Mammary microvascular endothelial cell (primary cell): ENCODE measurements at places on chromosomes 4 and X. TPM values are rescaled to one million over a fixed set of nuclear protein-coding genes. Genes with fewer than 3 reads are reported as not detected.

TMEM156 gene
- 4.4 and 6.0 TPM in 2 replicates for total RNA-seq

RNF150 gene
- total RNA-seq: 0.05 TPM in 1 of 2 replicates, not detected in the other

SLC9B1 gene
- 0.74 TPM in 1 of 2 replicates, not detected in the other for total RNA-seq

GRID2 gene
- total RNA-seq: not detected in 2 replicates

GAB3 gene
- total RNA-seq: 3.5 and 3.6 TPM in 2 replicates
